ENCODE measurements at places on chromosomes 3 and 15. TPM values are rescaled to one million over a fixed set of nuclear protein-coding genes. Genes with fewer than 3 reads are reported as not detected.

DNA sequence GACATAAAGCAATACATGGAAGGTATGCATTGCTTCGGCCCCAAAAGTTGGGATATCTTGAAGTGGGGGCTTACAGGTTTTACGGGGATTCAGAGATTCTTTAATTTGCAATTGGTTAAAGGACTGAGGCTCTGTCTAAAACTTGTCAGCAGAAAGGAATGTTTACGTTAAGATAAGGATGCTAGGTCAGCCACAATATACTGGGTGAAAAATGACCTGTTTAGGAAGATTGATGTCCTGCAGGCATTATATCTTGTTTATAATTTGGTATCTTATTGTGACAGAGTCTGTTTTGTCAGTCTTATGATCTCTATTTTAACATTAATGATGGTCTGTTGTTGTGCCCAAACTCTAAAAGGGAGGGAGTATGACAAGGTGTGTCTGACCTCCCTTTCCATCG, 15.3 kb upstream of the CCNDBP1 start:
- DNase-seq = no peak

DNA sequence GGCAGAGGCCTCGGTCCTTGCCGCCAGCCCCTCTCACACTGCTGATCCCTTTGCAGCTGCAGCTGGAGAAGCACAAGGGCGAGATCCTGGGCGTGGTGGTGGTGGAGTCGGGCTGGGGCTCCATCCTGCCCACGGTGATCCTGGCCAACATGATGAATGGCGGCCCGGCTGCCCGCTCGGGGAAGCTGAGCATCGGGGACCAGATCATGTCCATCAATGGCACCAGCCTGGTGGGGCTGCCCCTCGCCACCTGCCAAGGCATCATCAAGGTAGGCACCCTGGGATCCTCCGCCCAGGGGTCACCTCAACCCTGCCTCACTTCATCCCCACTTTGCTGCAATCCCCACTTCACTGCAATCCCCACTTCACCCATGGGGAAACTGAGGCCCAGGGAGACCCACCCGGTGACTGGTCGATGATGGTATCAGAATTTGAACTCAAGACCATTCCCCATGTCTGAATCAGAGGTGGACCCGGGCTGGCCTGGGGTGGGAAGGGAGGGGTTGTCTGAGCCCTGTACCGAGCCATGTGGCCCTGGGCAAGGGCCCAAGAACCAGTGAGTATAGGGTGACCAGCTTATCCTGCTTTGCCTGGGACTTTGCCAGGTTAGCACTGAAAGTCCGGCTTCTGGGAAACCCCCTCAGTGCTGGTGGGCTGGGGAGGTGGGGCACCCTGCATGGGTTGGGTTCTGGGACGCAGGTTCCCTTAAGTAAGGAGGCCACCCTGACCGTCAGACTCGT, 162.9 kb downstream of the NSMCE3 start:
- DNase-seq = no peak

GRCh38 chr3:159910991-159911663, 77.5 kb upstream of the IL12A start:
- no peak for DNase-seq

- DNase-seq = no peak
Observed at GRCh38 chr3:188257384-188258026, 103.5 kb downstream of the LPP start.

GRCh38 chr3:136858381-136858780, 3.6 kb upstream of the NCK1 start:
- no peak for DNase-seq

- no peak for DNase-seq
Observed at GRCh38 chr15:81239190-81239589, 42.5 kb downstream of the IL16 start.

- no peak for DNase-seq
Observed at GRCh38 chr3:48406443-48407431, 23.1 kb downstream of the PLXNB1 start.

DNA sequence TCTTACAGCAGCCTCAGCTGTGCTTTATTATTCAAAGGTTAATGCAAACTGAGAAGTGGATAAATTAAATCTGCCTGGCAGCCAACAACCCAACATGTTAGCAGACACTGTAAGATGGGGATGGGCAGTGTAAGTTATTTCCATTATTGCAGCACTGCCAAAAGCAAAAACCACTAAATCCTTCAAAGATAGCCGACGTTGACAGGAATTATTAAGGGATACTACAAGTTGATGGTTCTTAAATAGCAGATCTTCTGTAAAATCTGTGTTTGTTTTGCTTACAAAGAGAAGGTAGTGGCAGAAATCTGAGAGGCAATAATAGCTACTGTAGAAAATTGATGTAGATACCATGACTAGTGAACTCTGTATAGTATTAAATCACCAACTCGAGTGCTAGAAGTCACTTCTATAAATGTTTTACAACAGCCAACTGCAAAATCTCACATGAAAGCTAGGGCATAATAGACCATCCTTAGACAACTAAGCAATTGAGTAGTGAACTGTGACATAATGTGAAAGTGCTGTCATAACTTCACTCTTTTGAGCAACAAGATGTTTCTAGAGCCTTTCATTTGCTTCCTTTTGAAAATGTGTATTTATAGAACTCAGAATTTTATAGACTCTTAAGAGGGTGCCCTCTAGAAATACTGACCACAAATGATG, 278.6 kb downstream of the UBE2E2 start:
- no peak for DNase-seq

CRTC3 gene
- total RNA-seq = 35.5 TPM

SNX22 gene
- total RNA-seq = 0.53 TPM

TPRG1 gene
- 6.4 TPM for total RNA-seq

All from ascending aorta (tissue), 2 donors.